ENCODE measurements at places on chromosomes 11 and 22.
A peak's percentile ranks its signal among the peaks of the same experiment; 100 is the strongest.

- no peak for DNase-seq
These were observed 95.3 kb upstream of the RCN1 start for GRCh38 chr11:31995525-31996094.

GRCh38 chr11:119361941-119362725 lies 15.6 kb upstream of the MFRP start:
- no peak for DNase-seq

- peak; percentile 29 for DNase-seq
These were observed 1.7 kb upstream of the IGSF22 start for GRCh38 chr11:18727479-18728236.

DNA sequence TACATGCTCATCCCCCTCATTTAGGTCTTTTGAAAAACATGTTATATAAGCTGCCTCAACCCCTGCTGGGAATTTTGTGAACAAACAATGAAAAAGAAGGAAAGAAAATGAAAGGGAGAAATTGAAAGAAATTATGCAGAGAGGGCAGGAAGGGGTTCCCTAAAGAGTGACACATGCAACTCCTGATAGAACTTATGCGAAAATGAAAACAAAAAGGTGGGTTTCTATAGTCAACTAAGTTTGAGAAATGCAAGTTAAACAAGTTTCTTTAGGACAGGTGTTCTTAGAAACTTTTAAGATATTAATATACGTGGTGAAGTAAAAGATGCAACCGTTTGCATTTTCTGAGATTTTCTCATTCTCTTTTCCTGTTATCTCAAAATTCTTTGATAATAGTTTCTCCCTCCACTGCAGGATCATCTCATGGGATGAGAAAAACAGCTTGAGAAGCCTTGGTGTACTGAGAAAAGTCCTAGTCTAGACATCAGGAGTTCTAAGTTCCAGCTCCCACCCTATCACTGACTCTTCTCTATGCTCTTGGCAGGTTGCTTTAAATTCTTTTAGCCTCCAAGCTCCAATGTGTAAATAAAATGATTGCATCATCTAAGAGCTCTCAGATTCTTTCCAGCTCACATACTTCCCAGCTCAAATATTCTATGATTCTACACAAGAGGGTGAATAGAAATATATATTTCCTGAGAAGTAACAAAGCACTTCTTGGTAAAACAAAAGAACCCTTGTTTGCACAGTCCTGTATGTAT lies 109.2 kb downstream of the FAM76B start:
- DNase-seq, result peak; percentile 78

GRCh38 chr11:34488855-34489557 lies 24.6 kb downstream of the ELF5 start:
- DNase-seq, result no peak

- no peak for DNase-seq
These were observed 745.8 kb upstream of the ANO5 start for GRCh38 chr11:21446939-21447590.

GRCh38 chr11:33262011-33262645 lies 4.9 kb downstream of the HIPK3 start:
- peak; percentile 30 for DNase-seq

All from fibroblast of mammary gland (primary cell).